ENCODE measurements at places on chromosomes 16 and 17.

DNA sequence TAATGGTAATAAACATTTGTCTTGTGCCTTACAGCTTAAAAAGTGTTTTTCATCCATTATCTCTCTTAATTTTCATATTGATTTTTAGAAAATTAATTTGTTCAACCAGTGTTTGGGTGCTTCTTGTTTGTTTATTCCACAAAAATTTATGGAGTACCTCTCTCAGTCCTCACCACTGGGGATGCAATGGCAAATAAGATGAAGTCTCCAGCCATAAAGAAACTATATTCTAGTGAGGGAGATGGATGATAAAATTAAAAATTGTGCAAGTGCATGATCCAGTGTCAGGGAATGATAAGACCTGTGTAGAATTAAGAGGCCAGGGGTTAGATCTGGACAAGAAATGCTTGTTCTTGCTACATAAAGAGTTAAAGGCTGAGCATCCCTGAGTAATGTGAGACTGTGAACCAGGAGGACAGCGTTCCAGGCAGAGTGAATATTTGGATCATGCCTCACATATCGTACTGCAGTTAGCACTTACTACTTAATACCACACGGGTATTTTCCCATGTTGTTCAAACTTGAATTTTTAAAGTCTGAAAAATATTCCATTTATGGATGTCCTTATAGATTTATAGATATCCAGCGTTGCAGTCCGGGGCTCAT is 535.7 kb upstream of the HSBP1 start:
- peak; percentile 56 for DNase-seq

DNA sequence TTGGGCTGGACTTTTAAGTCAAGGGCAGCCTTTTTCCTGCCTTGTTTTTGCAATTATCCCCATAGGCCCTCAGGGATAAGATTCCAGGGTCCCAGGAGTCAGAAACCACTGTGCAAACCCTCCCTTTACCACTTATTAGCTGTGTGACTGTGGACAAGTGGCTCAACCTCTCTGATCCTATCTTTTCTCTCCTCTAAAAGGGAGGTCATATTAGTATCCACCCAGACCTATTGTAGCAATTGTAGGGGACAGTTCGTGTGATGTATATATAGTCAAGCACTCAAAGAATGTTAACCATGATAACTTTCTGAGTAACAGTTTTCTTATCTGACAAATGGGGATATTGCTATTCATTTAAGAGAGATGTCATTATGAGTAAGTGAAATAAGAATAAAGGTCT is 68.2 kb downstream of the IRX5 start:
- DNase-seq: no peak

GRCh38 chr16:28898266-28898665 is 20.0 kb downstream of the ATP2A1 start:
- no peak for DNase-seq

- no peak for DNase-seq
Measured at GRCh38 chr17:9702914-9703780, 57.8 kb downstream of the USP43 start.

GRCh38 chr17:78419970-78420815 is 41.7 kb downstream of the PGS1 start:
- no peak for DNase-seq

- peak; percentile 57 for DNase-seq
Measured at GRCh38 chr17:55735731-55736405, 13.2 kb upstream of the TMEM100 start.

GRCh38 chr16:4846503-4846900 is 586 bp downstream of the GLYR1 start:
- DNase-seq: peak; percentile 43

Data from fibroblast of skin of right biceps (primary cell).